Activated CD4-positive, alpha-beta T cell treated with anti-CD3 and anti-CD28 coated beads, Interleukin-2, amount 50 U/mL, for 24 hours (primary cell): ENCODE measurements at places on chromosomes 11 and 22.

DNA sequence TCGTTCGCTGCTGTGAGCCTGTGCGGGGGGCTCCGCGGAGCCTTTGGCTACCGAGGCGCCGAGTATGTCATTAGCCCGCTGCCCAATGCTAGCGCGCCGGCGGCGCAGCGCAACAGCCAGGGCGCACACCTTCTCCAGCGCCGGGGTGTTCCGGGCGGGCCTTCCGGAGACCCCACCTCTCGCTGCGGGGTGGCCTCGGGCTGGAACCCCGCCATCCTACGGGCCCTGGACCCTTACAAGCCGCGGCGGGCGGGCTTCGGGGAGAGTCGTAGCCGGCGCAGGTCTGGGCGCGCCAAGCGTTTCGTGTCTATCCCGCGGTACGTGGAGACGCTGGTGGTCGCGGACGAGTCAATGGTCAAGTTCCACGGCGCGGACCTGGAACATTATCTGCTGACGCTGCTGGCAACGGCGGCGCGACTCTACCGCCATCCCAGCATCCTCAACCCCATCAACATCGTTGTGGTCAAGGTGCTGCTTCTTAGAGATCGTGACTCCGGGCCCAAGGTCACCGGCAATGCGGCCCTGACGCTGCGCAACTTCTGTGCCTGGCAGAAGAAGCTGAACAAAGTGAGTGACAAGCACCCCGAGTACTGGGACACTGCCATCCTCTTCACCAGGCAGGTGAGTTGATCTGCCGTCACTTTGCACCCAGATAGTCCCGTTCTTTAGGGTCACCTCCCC lies 1.0 kb downstream of the ADAMTS15 start:
- no peak for DNase-seq

GRCh38 chr22:36194971-36195370 lies 6.6 kb downstream of the APOL4 start:
- DNase-seq = peak; percentile 30

DNA sequence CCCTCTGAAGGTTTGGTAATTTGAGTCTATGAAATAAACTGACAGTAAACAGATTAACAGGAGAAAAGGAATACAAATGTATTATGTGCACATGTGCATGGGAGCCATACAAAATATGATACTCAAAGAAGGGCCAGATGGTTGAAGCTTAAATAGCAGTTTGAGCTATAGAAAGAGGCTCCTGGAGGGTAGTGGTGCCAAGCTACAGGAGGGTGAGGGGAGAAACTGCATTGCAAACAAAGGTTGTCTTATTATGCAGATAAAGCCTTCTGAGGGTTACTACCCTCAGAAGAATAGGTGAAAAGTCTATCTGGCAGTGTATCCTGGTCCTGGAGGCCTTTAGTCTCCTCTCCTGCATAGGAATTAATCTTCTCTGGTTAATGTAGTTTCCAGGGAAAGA lies 267.3 kb upstream of the MPPED2 start:
- no peak for DNase-seq

DNA sequence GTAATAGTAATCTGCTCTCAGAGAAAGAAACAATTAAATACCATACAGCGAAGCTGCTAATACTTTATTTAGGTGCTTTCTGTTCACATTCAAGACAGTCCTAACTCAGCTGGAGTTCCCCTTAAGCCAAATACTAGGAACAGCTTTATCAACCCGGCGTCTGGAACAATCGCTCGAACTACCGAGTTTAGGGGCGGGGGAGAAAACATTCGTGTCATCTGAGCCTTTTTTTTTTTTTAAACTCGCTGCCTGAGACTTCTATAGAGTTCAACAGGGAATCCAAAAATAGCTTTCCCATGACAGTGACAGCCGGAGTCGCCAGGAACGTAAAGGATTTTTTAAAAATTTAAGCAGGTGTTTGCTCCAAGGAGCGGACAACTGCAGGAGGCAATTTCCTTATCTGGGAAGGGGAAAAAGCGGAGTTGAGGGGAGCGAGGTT lies 852 bp downstream of the TRAF6 start:
- DNase-seq = peak; percentile 8

- no peak for DNase-seq
Measured at GRCh38 chr11:17766590-17766989, 32.0 kb downstream of the KCNC1 start.

DNA sequence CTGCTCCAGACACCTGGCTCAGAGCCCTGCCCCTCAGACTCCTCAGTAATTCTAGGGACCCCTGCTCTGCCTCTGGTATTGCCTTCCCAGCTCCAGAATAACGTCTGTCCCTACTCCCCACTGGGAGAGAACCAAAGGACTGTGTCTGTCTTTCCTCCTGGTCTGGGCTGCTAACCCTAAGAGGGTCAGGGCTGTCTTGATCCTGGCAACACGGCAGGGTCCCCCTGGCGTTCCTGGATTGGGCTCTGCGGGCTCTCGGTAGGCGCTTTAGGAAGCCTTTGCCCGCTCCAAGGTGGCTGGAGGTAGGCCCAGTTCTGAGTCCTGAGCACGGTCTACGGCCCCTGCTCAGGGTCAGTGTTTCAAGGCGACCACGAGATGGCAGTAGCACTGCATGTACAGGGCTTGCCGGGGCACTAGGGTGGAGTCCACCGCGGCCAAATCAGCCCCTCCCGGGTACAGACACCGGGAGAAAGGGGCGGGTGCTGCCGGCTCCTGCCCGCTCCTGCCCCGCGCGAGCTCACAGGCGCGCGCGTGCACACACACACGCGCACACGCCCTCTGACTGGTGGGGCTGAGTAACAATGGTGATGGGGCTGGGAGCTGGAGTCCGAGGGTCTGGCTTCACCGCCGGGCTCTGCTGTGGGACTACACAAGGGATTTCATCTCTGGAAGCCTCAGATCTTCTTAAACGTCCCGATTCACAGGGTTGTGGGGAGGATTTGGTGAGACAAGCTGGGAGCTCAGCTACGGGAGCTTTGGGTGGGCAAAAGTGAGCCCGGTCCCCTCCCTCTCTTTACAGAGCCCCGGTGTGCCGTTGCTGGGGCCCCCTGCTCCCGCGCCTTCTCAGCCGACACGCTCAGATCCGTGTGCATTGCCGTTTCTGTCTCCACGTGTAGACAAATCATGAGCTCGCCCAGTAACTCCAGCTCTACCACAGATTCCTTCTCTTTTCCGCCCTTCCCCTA lies 30.1 kb upstream of the HMOX1 start:
- DNase-seq = peak; percentile 68

GRCh38 chr11:118799372-118799771 lies 8.4 kb upstream of the DDX6 start:
- DNase-seq = no peak
